B cell (primary cell): ENCODE measurements at places on chromosomes 6 and 20.

GRCh38 chr6:12261502-12261901, 28.7 kb upstream of the EDN1 start:
- no peak for DNase-seq

DNA sequence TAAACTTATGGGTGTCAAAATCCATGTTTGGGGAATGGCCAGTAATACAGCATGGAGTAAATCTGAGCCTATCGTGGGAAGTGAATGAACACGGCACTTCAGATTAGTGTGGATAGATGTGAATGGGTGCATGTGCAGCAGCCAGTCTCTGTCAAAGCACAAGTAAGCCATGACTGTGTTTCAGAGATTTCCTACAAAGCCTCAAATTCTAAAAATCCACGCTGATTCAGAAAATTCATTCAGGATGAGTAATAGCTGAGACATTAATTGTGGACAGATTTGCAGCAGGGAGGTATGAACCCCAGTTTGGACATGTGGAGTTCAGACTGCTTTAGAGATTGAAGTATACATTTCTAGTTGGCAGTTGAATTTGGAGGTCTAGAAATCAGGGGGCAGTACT, 115.1 kb downstream of the QKI start:
- DNase-seq, result no peak

DNA sequence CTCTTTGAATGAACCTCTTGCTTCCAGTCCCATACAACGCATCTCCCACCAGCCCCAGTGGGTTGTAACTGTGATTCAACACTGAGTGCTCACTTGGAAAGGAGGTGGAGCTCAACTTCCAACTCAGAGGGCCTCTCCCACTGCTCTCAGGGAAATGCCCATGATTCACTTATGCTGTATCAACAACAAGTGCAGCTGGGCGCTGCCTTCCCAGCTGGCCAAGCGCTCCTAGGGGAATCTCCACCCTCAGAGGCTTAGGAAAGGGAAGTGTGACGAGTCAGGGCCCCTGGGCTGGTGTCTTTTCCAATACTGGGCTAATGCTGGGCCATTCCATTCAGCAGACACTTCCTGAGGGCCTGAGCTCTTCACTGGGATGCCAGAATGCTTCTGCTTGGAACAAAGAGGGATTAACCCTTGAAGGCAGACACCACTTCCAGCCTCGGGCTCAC, 8.1 kb upstream of the OCSTAMP start:
- DNase-seq, result no peak

DNA sequence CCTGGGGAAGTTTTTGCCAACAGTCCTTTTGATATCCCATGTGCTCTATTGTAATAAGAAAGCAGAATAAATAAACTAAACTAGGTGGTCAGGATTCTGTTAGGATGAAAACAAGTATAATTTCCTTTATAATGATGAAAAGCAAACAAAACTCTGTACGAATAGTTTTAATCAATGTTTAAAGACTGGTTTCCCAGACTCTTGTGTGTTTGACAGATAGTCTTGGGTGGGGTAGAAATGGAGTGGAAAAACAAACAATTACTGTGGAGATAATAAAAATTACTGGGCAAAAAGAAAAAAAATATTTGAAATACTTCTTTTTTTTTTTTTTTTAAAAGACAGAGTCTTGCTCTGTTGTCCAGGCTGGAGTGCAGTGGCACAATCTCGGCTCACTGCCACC, 152.1 kb upstream of the FLRT3 start:
- no peak for DNase-seq

GRCh38 chr6:11011787-11012234, 32.3 kb downstream of the ELOVL2 start:
- DNase-seq, result no peak

GRCh38 chr6:149387779-149388512, 12.1 kb upstream of the SUMO4 start:
- no peak for DNase-seq

DNA sequence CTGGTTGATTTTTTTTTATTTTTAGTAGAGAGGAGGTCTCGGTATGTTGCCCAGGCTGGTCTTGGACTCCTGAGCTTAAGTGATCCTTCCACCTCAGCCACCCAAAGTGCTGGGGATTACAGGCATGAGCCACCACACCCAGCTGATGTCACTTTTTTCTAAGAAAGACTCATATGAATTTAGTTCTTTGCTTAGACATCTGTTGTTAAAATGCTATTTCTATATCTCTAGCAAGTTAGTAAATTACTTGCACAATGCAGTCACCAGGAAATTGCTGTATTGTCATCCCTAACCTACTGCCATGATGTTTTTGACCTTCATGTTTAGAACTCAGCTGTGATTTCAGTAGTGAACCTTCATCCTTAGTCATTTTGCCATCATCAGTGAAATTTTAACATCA, 5.7 kb downstream of the KDM1B start:
- no peak for DNase-seq

GRCh38 chr6:169263836-169264608, 10.4 kb upstream of the THBS2 start:
- no peak for DNase-seq

DNA sequence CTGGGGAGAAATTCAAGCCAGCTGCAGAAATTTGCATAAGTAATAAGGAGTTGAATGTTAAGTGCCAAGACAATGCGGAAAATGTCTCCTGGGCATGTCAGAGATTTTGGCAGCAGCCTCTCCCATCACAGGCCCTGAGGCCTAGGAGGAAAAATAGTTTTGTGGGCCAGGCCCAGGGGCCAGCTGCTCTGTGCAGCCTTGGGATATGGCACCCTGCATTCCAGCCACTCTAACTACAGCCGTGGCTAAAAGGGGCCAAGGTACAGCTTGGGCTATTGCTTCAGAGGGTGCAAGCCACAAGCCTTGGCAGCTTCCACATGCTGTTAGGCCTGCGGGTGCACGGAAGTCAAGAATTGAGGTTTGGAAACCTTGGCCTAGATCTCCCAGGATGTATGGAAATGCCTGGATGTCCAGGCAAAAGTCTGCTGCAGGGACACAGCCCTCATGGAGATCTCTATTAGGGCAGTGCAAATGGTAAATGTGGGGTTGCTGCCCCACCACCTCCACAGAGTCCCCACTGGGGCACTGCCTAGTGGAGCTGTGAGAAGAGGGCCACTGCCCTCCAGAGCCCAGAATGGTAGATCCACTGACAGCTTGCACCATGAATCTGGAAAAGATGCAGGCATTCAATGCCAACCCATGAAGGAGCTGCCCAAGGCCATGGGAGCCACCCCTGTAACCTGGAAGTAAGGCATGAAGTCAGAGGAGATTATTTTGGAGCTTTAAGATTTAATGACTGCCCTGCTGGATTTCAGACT, 126.5 kb downstream of the DTNBP1 start:
- no peak for DNase-seq

DNA sequence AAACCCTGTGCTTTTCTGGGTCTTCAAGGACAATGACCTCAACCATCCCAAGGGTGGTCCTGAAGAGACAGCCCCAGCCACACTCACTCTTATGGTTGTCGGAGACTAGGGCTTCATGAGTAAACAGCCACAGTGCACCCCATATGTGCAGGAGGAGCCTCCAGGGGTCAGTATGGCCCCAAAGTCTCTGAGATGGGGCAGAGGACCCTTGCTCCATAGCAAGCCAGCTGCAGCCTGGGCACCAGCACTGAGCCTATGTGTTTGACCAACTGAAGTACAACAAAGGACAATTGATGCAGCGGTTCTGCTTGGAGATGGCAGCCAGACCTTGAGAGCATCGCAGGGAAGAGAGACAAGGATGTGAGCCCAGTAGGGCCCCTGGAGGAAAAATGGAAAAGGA, 112.2 kb downstream of the LRFN2 start:
- no peak for DNase-seq

- DNase-seq, result no peak
These were observed 207.8 kb downstream of the KHDC1L start for GRCh38 chr6:73017476-73017875.

- no peak for DNase-seq
These were observed 22.3 kb upstream of the RSPO3 start for GRCh38 chr6:127096167-127096566.

DNA sequence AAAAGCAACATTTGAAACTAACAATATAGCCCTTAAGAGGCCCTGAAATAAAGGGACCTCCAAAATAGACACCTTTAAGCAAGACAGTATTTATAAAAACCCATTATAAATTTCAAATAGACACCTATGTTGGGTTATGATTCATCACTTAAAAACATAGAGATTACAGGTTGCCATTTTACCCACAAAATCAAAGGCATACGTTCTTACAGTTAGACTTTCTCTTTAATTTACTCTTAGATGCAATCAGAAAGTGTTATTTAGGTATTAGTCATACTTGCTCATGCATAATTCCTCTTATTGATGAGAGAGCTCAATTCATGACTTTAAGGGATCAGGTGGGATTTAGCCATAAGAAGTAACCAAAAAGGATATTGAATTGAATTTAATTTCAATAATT, 51.5 kb upstream of the TMEM200A start:
- no peak for DNase-seq

DNA sequence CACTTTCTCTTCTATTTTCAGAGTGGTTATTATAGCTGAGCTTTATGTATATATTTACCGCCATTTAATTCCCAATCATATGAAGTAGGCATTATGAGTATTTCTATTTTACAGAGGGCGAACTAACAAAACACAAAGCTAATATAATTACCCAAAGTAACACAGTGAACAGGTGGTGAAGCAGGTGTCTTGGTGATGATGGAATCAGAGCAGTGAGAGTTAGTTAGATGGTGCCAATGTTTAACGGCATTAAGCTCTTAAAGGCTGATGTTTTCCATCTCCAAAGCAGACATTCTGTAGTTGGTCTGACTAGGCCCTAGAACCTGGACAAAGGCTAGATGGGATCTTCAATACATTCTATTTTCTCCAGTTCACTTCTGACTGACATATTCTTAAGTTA, 551.1 kb upstream of the SYNCRIP start:
- DNase-seq, result no peak

DNA sequence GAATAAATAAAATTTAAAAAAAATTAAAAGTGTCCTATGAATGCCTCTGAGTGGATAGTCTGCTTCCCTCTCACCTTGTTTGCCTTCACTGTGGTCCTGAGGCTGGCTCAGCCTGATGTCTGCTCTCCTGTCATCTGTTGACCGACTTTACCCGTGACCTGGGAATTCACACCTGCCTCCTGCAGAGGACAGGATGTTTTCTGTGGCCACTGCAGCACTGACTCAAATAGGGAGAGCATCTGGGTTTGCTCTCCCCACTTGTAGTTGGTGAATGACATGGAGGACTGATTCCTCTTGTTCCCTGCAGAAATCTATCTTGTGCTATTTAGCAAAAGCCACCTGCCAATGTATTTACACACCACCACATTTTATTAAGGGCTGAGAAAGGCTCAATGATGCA, 52.4 kb upstream of the ERVFRD-1 start:
- DNase-seq, result no peak

GRCh38 chr6:55643861-55644260, 64.9 kb upstream of the HMGCLL1 start:
- DNase-seq, result no peak

GRCh38 chr6:14816116-14816859, 429.6 kb upstream of the JARID2 start:
- no peak for DNase-seq

- DNase-seq, result no peak
These were observed 108.6 kb downstream of the CHD6 start for GRCh38 chr20:41509316-41510200.

GRCh38 chr6:15508441-15508871, 154.4 kb downstream of the DTNBP1 start:
- no peak for DNase-seq

- DNase-seq, result no peak
These were observed 268.2 kb downstream of the CDH4 start for GRCh38 chr20:61520076-61520892.

- no peak for DNase-seq
These were observed 416.4 kb downstream of the EPM2A start for GRCh38 chr6:145318952-145319351.

DNA sequence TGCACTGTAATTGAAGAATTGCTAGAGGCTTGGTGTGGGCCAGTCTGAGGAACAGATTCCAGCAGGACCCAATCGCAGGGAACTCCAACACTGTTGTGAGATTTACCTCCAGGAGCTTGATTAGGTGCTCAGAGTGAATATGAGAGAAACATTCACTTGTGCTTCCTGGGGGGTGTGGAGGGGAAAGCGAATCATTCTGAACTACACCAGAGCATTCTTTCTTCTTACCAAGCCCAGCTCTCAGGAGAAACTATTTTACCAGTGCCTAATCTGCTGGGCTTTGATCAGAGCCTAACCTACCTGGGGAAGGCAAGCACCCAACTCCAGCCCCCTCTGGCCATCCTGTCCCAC, 7.4 kb upstream of the SIRPB1 start:
- DNase-seq, result no peak

DNA sequence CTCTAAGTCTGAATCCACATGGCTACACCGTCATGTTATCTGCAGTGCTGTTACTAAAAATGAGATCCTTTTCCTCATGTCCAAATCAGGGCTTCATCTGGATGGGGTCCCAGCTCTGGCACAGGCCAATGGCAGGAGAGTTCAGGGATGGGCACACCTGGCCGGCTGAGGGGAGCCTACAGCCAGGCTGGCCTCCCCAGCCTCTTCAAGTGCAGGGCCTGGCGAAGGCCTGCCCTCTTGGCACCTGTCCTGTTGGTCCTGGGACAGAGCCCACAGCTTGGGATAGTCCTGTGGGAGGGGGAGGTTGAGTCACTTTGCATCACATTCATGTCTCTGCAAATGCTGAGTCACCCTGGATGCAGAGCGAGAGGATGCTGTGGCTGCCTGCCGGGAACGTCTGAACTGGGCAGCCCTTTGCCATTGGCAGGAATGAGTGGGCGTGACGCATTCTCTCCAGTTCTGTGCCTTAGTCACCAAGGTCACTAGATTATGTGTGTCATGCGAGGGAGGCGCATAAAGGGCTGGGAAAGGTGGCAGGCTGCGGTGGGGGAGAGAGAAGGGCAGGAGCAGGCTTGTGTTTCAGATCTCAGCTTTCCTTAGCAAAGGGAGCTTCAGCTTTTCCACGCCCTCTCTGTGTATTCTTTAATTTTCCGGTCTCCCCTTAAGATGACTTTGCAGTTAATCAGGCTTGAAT, 223.2 kb upstream of the ECI2 start:
- DNase-seq, result no peak

DNA sequence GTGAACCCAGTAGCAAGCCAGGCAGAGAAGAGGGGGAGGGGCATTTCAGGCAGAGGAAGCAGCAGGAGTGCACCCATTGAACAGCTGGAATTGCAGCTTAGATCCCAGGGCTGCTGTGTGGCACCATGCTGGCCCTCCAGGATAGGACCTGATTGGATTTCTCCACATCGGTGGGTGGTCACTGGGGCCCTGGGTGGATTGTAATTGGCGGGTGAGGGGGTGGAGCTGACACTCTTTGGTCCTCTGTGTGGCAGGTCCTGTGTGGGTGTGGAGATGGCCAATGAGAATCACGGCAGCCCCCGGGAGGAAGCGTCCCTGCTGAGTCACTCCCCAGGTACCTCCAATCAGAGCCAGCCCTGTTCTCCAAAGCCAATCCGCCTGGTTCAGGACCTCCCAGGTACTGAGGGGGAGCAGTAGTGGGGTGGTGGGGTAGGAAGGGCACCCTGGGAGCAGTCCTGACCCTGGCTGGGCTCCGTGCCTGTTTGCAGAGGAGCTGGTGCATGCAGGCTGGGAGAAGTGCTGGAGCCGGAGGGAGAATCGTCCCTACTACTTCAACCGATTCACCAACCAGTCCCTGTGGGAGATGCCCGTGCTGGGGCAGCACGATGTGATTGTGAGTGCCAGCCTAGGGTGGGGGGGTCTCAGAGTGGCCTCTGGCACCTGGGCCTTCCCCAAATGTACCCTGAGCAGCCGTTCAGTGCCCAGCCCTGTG, 4.4 kb downstream of the PCIF1 start:
- no peak for DNase-seq

- DNase-seq, result no peak
These were observed 4.1 kb downstream of the DNAJC5 start for GRCh38 chr20:63898882-63899558.
